NCI-H446 (cell line): ENCODE measurements at places on chromosomes 2 and 18.

DNA sequence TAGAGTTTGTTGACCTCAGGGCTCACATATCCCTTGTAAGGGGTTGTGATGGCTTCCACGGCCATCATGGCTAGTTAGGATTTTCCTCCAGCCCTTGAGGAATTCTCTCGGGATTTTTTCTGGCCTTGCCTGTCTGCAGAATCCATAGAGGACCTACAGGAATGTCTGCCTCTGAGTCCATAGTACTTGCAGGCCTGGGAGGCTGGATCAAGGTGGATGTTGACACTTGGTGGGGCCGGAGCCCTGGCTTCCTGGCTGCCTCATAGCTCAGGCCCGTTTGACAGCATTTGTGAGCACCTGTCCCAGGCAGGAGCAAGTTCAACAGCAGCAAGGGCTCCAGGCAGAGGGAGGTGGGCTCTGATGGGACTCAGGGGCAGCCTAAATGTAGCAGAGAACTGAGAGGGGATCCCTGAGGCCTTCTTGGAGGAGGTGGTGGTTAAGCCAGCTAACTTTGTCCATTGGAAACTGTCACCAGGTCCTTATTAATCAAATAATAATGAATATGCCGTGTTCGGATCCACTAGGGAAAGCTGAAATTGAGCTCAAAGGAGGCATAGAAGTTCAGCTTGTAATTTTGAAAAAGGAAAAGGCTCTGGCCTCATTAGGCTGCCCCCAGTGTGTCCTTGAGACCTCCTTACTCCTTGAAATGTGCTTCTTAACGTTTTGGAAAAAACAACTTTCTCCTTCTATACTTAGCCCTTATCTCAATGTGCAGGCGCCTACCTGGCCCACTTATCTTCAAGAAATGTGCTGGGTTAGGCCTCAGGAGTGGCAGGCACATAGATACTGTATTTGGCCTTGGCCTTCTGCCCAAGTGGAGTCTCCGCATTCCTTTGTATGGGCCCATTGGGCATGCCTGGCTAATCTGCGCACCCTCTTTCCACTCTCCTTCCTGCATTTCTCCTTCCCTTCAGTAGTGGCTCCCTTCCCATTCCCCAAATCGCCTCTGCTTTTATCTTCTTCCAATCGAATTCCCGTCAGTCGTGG lies 66.9 kb downstream of the HPCAL1 start:
- no peak for DNase-seq

- DNase-seq, result no peak
These were observed 95.2 kb upstream of the BOD1L2 start for GRCh38 chr18:57051657-57052044.

GRCh38 chr2:186629250-186629996 lies 39.6 kb downstream of the ITGAV start:
- DNase-seq, result no peak

- no peak for DNase-seq
These were observed 91.6 kb upstream of the TSPYL6 start for GRCh38 chr2:54347622-54348021.

DNA sequence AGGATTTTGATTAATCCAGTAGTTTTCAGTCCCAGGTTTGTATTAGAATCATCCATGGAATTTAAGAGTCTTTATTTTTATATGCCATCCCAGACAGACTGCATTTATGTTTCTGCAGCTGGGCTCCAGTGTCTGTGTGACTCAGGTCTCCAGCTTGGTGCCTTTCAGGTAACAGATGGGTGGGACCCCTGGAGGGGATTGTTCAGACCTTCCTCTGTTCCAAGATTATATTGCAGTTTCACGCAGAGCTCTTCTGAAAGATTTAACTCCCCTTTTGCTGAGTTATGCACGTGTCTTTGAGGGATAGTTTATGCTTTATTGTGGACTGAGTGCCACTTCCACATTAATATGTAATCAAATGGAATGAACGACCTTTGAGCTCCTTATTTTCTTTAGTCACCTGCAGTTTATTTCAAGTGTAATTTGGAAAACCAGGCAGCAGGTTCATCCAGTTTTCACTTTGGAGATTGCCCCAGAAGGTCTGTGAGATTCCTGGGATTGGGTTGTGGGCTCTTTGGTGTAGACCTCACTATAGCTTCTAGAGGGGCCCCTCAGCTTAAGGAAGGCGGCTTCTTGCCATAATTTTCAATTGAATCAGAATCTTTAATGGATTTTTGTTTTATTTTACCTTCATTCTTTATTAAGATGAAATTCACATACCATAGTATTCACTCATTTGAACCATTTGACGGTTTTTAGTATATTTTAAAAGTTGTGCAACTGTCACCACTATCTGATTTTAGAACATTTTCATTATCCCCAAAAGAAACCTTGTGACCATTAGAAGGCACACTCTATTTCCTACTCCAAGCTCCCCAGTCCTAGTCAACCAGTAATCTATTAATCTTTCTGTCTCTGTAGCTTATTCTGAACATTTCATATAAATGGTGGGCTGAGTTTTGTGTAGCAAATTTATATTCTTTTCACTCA lies 135.0 kb downstream of the WDSUB1 start:
- no peak for DNase-seq

DNA sequence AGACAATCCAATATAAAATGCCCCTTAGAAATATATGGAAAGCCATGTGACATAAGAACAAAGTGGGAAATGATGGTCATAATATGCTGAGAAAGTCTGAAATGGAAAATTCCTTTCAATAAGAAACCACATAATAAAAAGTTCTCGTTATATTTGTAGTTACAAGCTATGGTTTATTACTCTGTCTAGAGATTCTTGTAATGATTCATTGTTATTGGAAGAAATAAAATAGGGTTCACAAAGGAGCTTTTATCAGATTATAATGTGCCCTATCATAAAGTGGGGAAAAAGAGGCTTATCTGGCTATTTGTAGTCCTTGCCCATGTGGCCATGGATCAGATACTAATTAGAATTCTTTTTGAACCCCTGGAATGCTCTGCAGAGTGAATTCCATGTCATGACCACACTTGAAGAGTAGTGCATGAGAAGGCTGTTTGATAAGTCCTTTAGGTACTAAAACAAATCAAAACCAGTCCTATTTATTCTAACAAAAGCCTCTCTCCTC lies 420.7 kb upstream of the NRP2 start:
- no peak for DNase-seq

GRCh38 chr2:54438271-54438670 lies 17.9 kb upstream of the SPTBN1 start:
- no peak for DNase-seq

- DNase-seq, result no peak
These were observed 21.3 kb downstream of the PPP3R1 start for GRCh38 chr2:68231061-68231372.

GRCh38 chr2:196435189-196435588 lies 204.3 kb upstream of the CCDC150 start:
- no peak for DNase-seq

GRCh38 chr2:42386682-42387081 lies 25.7 kb upstream of the COX7A2L start:
- DNase-seq, result no peak

DNA sequence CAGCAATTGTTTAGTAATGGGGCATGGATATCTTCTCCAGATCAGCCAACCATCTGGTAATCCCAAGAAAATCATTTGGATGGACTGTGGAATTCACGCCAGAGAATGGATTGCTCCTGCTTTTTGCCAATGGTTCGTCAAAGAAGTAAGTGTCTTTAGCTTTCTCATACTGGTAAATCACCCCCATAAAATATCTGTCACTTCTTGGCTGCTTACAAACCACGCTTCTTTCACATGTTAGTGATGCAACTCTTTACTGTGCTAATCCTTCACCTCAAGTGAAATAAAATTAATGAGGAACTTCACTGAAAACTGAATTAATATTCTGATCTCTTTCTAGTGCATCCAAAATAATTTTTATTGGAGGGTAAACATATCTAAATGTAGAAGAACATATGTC lies 18.9 kb downstream of the CPO start:
- peak; percentile 14 for DNase-seq

- DNase-seq, result no peak
These were observed 9.1 kb downstream of the AP1S3 start for GRCh38 chr2:223828314-223828713.

- no peak for DNase-seq
These were observed 10.5 kb downstream of the VIT start for GRCh38 chr2:36707050-36707449.

DNA sequence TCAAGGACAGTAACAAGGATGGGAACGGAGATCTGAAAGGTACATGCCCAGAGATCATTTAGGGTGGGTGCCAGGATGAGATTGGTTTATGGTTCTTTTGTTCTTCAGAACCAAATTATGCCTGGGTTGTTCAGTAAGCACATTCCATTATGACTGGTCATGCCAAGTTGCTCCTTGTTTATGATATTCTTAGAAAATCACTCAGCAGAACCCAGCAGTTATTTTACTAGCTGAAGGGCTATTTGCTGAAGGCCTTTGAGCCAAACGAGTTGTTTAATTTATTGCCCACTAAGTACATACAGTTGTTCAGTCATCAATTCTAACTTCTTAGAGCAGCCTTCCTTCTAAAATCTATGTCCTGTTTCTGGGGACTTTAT lies 635 bp downstream of the SLC3A1 start:
- no peak for DNase-seq

GRCh38 chr2:20165677-20166509 lies 59.0 kb downstream of the SDC1 start:
- no peak for DNase-seq

- peak; percentile 49 for DNase-seq
These were observed 6.1 kb upstream of the OTOF start for GRCh38 chr2:26483957-26484565.

DNA sequence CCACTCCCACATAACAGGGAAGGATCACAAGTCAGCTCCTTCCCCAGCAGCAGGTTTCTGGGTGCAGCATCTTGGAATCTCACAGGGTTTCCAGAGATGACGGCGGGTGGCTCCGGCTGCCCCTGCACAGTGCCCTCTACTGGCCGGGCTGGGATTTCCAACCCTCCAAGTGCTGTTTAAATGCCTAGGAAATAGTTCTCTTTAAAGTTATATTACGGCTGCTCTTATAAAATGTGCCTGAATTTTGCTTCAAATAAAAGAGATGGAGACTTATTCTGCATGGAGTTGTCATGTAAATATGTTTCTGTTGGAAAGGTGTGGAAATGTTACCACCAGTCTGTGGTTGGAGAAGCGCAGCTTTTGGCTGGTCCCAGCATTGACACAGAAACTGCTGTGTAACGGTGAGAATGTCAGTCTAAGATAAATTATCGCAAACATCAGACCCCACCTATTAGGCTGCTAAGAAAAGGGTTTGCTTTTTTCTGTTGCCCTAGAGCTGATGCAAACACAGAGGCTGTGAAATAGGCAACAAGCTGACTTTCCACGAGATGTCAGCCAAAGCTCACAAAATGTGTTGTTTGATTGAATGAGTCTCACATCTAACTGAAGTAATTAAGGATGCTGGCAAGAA lies 3.3 kb upstream of the HJURP start:
- DNase-seq, result peak; percentile 13

- DNase-seq, result no peak
These were observed 165.6 kb downstream of the SEPTIN10 start for GRCh38 chr2:109448207-109448606.

DNA sequence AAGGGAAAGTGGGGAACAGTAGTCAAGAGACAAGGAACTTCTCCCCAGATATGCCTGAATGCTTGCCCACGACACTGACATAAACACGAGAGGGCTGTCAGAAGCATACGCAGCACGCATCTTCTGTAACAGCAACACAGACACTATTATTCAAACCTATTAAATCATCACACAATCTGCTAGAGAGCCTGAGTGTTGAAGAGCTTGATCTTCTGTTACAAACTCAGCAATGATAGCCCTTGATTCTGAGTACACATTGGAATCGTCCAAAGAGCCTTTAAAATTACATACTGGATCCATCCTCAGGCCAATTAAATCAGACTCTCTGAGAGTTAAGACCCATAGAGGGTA lies 111.6 kb downstream of the ZNF521 start:
- no peak for DNase-seq

- no peak for DNase-seq
These were observed 141.6 kb upstream of the RIOK3 start for GRCh38 chr18:23311351-23312121.

DNA sequence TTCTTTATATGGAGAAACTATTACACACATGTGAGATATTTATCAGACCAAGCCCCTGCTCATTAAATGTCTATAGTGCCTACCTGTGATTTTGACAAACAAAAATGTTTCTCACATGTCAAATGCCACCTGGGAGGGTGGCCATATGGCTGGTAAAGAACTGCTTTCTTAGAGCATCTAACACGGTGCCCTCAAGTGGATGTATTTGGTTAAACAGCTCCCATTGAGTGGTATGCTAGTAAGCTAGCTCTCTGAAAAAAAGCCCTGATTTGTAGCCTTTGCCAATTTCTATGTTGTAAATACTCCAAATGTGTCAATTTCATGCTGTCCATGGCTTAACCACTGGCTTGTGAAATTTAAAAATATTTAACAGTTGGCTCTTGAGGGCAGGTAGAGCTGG lies 94.6 kb downstream of the PMAIP1 start:
- peak; percentile 29 for DNase-seq

DNA sequence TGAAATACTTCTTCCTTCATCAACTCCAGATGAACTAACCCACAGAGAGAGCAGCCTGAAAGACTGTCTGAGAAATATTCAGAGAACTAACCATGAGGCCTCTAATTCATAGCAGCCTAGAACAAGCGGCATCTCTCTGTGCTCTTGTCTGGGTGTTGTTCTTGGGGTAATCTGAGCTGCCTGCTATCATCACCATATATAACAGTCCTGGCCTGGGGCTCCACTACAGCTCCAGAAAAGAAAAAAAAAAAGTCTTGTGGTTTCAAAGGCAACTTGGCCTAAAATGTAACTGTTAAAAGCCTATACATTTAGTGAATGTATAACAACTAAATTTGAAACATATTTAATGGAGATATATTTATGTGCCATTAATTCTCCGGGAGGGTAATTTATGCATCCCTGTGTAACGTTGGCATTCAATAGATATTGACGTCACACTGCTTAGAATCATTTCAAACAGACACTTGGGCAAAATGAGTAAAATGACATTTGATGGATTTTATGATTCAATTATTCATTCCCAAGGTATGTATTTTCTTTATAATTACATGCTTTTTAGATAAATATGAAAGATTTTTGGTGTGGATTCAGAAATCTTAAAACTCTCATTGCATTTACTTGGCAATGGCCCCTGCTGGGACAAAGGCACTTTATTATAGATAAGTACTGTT lies 294.3 kb downstream of the HRH4 start:
- DNase-seq, result no peak

DNA sequence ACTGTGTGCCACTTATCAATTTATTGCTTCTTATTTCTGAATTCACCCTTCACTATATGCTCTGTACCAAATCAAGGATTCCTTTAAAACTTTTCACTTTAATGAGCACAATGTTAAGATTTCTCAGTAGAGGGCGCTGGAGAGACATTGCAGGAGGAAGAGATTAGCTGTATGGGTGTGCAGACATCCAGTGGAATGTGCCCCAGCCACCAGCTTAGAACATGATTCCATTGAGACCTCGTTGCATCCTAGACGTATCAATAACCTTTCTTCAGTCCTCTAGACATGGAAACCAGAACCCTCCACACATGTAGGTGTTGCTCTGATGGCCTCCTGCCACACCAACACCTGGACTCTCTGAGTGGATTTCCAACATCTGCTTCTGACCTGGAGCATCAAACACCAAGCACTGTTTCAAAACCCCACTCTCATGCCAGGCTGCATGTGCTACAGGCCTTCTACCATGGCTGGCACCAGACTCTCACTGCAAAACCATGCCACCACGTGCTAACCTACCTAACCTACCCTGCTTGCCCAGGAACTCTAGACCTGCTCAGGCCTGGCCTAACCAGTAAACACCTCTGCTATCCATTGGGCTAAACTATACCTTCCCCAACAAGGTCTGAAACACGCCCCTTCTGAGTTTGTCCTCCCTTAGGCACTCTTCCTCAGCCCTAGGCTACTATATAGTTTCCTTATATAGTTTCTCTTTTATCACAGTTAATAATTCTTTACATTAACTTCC lies 633.2 kb upstream of the PKDCC start:
- DNase-seq, result peak; percentile 67
